ENCODE measurements at places on chromosomes 2 and 18. TPM values are rescaled to one million over a fixed set of nuclear protein-coding genes. Genes with fewer than 3 reads are reported as not detected.

DNA sequence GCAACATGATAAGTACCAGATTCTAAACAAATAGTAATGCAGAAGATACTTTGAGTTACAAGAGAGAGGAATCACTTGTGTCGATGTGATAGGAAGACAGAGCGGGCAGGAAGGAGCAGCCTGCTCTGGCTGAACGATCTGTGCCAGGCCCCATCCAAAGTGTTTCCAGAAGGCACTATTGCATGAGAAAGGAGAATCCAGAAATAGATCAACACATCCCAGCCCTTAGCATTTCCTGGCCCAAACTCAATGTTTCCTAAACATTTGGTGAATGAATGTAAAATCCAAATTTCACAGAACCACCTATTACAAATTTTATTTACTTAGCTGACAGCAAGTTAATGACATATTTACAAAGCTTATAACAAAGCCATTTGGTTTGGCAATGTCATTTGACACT is 257.2 kb downstream of the TXNL1 start:
- no peak for DNase-seq
- H3K27ac ChIP-seq, result no peak overlapping the region
- no peaks in the 10 kb centered on the region for H3K27me3 ChIP-seq
- H3K4me3 ChIP-seq, result no peak overlapping the region
- H3K4me1 ChIP-seq, result no peaks in the 10 kb centered on the region

The UGT1A1 gene
- total RNA-seq, result 1.0 TPM

GRCh38 chr2:160042054-160042453 is 20.4 kb downstream of the PLA2R1 start:
- no peaks in the 10 kb centered on the region for H3K36me3 ChIP-seq
- no peak overlapping the region for H3K27ac ChIP-seq
- no peak overlapping the region for H3K4me3 ChIP-seq
- DNase-seq, result no peak

The DSG1 gene
- not detected for total RNA-seq

GRCh38 chr18:46609048-46609447 is 48.0 kb downstream of the LOXHD1 start:
- H3K4me1 ChIP-seq, result no peaks in the 10 kb centered on the region
- no peaks in the 10 kb centered on the region for H3K36me3 ChIP-seq
- no peak overlapping the region for H3K27ac ChIP-seq
- DNase-seq, result no peak
- no peaks in the 10 kb centered on the region for H3K27me3 ChIP-seq

The UGT1A4 gene
- 0.14 TPM for total RNA-seq

The MARCO gene
- 338 TPM for total RNA-seq

- H3K27me3 ChIP-seq, result no peaks in the 10 kb centered on the region
- H3K4me1 ChIP-seq, result peaks cover 42% of the 10 kb centered on the region
- no peak overlapping the region for H3K4me3 ChIP-seq
- H3K27ac ChIP-seq, result no peak overlapping the region
- no peak for DNase-seq
These were observed 60.9 kb downstream of the SOWAHC start for GRCh38 chr2:109674894-109675534.

DNA sequence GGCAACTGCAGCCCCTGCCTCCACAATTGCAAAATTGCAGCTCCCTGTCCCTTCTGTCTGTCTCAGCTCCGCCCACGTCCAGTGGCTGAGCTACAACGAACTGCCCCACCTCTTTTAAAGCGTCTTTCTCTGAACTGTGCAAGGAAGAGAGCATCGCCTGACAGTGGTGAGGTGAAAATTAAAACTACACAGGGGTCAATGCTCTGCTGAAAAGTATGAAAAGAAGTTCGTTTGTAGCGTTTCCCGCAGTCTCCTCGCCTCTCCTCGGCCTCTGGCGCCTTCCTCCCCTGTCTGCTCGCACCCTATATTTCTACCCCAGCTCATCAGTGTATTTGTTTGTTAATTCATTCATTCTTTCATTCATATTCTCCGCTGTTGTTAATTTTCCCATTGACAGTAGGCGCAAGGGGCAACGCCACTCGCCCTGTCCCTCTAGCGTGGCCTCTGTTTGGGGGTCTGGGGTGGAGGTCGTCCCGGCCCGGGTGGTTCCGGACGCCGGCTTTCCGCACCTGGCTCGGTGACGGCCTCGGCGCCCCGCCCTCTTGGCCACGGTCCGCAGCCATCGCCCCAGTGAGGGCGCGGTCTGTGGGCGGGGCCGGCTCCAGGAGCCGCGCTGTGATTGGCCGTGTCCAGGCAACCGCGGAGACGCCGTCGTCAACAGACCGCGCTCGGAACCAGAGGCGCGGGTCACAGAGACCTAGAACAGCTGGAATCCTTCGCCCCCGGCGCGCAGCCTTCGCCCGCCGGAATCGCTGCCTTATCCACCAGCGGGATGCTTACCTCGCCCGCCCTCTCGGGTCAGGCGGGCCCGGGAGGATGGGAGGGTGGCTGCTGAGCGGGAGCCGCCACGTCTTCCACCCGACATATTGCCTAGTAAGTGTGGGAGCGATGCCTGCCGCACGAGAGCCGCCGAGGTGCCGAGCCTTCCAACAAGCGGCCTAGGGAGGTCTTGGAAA is at the start of gene VWA3B:
VWA3B (plus strand) TSS at position 677 of the 956 bp plus-strand sequence. CDS start 5,926 bp downstream, outside the sequence.
- peak within 1 kb of the TSS; percentile 47 for H3K4me3 ChIP-seq
- peak; percentile 74 for DNase-seq
- H3K4me1 ChIP-seq, result peaks cover 26% of the 10 kb centered on the region
- no peak within 1 kb of the TSS for H3K27ac ChIP-seq
- H3K27me3 ChIP-seq, result no peaks in the 10 kb centered on the region
- no peaks in the 10 kb centered on the region for H3K36me3 ChIP-seq

GRCh38 chr2:224444021-224444420 is 42.1 kb upstream of the FAM124B start:
- no peaks in the 10 kb centered on the region for H3K27me3 ChIP-seq
- no peak overlapping the region for H3K27ac ChIP-seq

The ITGB1BP1 gene
- 75.5 TPM for total RNA-seq

DNA sequence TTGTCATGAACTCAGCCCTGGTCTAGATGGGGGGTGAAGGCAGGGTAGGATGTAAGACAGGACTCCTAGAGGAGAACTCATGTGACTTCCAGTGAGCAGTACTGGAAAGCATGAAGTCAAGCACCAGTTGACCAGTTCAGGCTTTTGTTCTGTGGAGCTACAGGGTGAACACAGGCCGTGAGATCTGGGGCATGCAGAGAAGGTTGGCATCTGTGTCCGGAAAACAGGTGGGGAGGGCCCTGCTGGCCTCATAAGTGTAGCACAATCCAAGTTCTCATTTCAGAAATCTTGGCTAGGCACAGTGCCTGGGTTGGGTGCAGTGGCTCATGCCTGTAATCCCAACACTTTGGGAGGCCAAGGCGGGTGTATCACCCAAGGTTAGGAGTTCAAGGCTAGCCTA is 50.9 kb upstream of the SPATS2L start:
- DNase-seq, result no peak
- no peaks in the 10 kb centered on the region for H3K36me3 ChIP-seq
- no peaks in the 10 kb centered on the region for H3K27me3 ChIP-seq
- H3K4me1 ChIP-seq, result no peaks in the 10 kb centered on the region
- no peak overlapping the region for H3K27ac ChIP-seq

The SETBP1 gene
- total RNA-seq, result 18.2 TPM

GRCh38 chr2:238995634-238996033 is 147.7 kb downstream of the TWIST2 start:
- no peak for DNase-seq
- no peaks in the 10 kb centered on the region for H3K27me3 ChIP-seq
- no peaks in the 10 kb centered on the region for H3K36me3 ChIP-seq
- no peak overlapping the region for H3K27ac ChIP-seq
- no peak overlapping the region for H3K4me3 ChIP-seq
- no peaks in the 10 kb centered on the region for H3K4me1 ChIP-seq

The TCF7L1 gene
- 11.2 TPM for total RNA-seq

- peaks cover 28% of the 10 kb centered on the region for H3K4me1 ChIP-seq
- no peak overlapping the region for H3K4me3 ChIP-seq
- no peak for DNase-seq
- no peak overlapping the region for H3K27ac ChIP-seq
These were observed 5.6 kb downstream of the METTL5 start for GRCh38 chr2:169819106-169819505.

GRCh38 chr2:113602869-113603466 is 24.1 kb upstream of the RABL2A start:
- H3K27me3 ChIP-seq, result no peaks in the 10 kb centered on the region
- no peaks in the 10 kb centered on the region for H3K36me3 ChIP-seq
- no peak for DNase-seq
- H3K4me1 ChIP-seq, result no peaks in the 10 kb centered on the region

DNA sequence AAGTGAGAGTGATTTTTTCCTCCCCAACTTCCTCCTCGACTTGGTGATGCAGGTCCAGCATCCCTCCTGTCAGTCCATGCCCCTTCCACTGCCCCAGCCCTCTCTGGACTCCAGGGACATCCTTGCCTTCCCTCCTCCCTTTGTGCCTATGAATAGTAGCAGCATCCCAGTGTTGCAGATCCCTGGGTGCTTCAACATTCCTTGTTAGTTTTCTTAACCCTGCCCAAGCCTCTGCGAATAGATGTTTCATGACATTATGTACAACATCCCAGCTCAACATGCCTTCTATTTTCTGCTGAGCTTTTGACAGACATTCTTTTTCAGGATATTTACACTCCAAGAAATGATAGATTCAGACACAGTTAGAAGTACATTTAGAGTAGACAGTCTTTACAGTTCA is 35.3 kb upstream of the CCDC150 start:
- H3K4me3 ChIP-seq, result no peak overlapping the region
- DNase-seq, result no peak
- no peak overlapping the region for H3K27ac ChIP-seq
- no peaks in the 10 kb centered on the region for H3K4me1 ChIP-seq
- no peaks in the 10 kb centered on the region for H3K27me3 ChIP-seq

The PUS10 gene
- 11.2 TPM for total RNA-seq

DNA sequence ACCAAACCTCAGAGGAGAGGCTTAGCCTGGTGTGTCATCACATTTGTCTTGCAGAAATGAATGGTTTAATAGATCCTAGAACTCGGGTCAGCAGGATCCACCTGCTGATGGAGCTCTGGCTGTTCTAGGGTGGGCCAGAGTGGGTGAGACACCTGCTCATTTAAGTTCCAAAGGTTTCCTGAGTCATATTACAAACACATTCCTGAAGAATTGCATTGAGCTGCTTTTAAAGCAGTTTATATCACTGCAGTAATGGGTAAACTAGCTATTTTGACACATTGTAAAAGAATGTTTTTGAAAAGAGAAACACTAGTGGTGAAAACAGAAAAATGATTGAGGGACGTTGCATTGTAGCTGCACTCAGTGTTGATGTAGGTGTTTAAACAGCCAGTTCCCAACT is 175.3 kb upstream of the TCF4 start:
- no peak overlapping the region for H3K27ac ChIP-seq
- no peak overlapping the region for H3K4me3 ChIP-seq
- H3K4me1 ChIP-seq, result no peaks in the 10 kb centered on the region
- no peak for DNase-seq
- no peaks in the 10 kb centered on the region for H3K27me3 ChIP-seq
- no peaks in the 10 kb centered on the region for H3K36me3 ChIP-seq

- no peaks in the 10 kb centered on the region for H3K36me3 ChIP-seq
- no peaks in the 10 kb centered on the region for H3K4me1 ChIP-seq
- no peaks in the 10 kb centered on the region for H3K27me3 ChIP-seq
- H3K4me3 ChIP-seq, result no peak overlapping the region
- DNase-seq, result no peak
- no peak overlapping the region for H3K27ac ChIP-seq
These were observed 533.5 kb upstream of the NRP2 start for GRCh38 chr2:205148755-205149154.

DNA sequence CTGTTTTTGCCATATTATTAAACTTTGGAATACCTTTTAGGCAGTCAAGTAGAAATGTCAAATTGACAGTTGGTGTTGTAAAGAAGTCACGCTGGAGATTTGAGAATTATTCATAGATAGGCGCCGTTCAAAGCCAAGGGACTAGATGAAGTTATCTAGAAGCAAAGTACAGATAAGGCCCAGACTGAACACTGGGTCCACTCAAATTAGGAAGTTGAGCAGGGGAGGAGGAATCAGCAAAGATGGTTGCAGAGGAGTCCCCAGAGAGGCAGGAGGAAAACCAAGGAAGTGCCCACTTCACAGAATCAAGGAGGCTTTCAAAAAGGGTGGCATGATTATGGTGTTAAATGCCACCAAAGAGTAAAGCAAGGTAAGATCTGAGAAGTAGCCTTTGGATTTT is 9.6 kb upstream of the ALS2 start:
- no peak overlapping the region for H3K27ac ChIP-seq
- no peak overlapping the region for H3K4me3 ChIP-seq
- H3K4me1 ChIP-seq, result no peaks in the 10 kb centered on the region
- H3K36me3 ChIP-seq, result no peaks in the 10 kb centered on the region

The SPAG16 gene
- 65.0 TPM for total RNA-seq

DNA sequence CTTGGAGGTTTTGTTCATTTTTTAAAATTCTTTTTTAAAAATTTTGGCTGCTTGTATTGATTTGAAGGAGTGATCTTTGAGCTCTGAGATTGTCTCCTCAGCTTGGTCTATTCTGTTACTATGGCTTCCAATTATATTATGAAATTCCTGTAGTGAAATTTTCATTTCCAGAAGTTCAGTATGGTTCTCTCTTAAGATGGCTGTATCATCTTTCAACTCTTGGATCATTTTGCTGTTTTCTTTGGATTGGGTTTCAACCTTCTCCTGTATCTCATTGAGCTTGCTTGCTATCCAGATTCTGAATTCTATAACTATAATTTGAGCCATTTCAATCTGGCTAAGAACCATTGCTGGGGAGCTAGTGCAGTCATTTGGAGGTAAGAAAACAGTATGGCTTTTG is 270.8 kb upstream of the NT5C1B start:
- H3K4me3 ChIP-seq, result no peak overlapping the region
- no peak overlapping the region for H3K27ac ChIP-seq
- no peak for DNase-seq

The VAMP5 gene
- 20.5 TPM for total RNA-seq

The LDLRAD4 gene
- total RNA-seq, result 23.7 TPM

- peak overlapping the region; percentile 77 for H3K27ac ChIP-seq
- no peaks in the 10 kb centered on the region for H3K36me3 ChIP-seq
- DNase-seq, result no peak
- peaks cover 4% of the 10 kb centered on the region for H3K4me1 ChIP-seq
- H3K4me3 ChIP-seq, result no peak overlapping the region
These were observed 353.1 kb downstream of the ARHGAP15 start for GRCh38 chr2:143482316-143482715.

DNA sequence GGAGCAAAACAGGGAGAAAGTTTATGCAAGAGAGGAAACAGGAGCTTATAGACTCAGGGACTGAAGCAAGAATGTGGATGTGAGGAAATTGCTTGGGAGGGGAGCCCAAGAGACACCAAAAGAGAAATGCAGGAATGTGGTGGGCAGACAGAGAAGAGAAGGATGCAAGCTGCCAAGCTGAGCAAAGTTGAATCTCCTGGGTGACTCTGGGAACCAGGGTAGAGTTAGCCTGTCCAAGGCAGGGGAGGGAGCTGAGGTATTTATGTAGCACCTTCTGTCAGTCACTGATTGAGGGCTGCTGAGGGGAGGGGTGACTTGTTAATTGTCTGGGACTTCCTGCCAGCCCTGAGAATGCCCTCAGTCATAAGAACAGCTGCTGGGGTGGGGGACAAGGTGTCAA is 464.3 kb downstream of the NBAS start:
- no peaks in the 10 kb centered on the region for H3K27me3 ChIP-seq
- no peaks in the 10 kb centered on the region for H3K36me3 ChIP-seq
- no peak overlapping the region for H3K27ac ChIP-seq
- DNase-seq, result no peak
- H3K4me1 ChIP-seq, result no peaks in the 10 kb centered on the region
- H3K4me3 ChIP-seq, result no peak overlapping the region

The HOXD4 gene
- 0.81 TPM for total RNA-seq

Measured in upper lobe of left lung (tissue), 6 donors.